T-helper 9 cell (primary cell): ENCODE measurements at places on chromosomes 3 and 15.

GRCh38 chr15:58528188-58528870 lies 96.5 kb downstream of the LIPC start:
- DNase-seq = no peak

GRCh38 chr3:67067251-67067650 lies 69.1 kb downstream of the KBTBD8 start:
- DNase-seq = no peak

DNA sequence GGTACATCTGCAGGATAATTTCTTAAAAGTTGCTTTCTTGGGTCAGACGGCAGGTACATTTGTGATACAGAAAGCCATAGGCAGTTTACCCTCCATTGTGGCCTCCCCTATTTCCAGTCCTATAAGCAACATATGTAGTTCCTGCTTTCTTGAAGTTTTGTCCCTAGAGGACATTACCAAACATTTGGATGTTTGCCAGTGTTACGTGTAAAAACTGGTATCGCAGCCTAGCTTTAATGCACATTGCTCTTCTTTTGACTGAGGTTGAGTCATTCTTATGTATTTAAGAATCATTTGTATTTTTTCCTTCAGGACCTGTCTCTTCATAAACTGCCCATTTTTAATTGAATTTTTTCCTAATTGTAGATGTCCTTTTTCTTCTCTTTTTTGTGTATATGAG lies 114.3 kb downstream of the DIPK2A start:
- DNase-seq = no peak

- DNase-seq = no peak
Measured at GRCh38 chr15:50046159-50046558, 72.9 kb downstream of the ATP8B4 start.

DNA sequence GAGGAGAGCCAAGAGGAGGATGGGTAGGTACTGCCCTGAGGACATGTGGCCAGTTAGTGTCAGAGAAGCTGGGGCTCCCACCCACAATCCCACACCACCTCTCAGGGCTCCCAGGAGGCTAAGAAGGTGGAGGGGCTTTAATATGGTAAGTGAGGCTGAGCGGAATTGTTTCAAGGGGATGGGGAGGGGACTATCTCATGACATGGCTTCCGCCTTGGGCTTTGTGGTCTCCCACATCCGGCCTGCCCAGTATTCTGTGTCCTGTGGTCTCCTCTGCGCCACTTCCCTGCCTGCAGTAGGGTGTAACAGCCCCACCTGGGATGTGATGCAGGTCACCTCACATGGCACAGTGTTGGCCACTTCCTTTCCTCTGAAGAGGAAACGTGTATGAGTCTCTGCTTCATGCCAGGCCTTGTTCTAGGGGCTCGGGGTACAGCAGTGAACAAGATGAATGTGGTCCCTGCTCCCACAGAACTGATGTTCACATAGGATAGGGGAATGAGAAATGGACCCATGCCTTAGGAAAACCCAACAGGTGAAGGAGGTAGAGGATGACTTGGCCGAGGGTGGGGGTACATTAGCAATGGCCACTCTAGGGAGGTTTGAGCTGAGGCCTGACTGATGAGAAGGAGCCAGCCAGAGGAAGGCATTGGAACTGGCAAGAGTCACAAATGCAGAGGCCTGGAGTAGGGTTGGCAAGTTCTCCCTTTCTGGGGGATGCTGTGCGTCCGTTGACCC lies 3.2 kb downstream of the NEIL1 start:
- DNase-seq = peak; percentile 69

DNA sequence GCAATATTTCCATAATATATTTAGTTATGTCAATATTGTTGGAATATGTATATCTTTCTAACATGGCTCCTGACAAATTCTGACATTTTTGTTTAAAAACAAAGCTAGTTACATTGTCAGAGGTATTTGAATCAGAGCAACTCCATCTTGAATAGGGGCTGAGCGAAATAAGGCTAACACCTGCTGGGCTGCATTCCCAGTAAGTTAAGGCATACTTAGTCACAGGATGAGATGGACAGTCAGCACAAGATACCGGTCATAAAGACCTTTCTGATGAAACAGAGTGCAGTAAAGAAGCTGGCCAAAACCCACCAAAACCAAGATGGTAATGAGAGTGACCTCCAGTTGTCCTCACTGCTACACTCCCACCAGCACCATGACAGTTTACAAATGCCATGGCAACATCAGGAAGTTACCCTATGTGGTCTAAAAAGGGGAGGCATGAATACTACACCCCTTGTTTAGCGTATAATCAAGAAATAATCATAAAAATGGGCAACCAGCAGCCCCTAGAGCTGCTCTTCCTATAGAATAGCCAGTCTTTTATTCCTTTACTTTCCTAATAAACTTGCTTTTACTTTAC lies 30.4 kb downstream of the RPL22L1 start:
- no peak for DNase-seq

DNA sequence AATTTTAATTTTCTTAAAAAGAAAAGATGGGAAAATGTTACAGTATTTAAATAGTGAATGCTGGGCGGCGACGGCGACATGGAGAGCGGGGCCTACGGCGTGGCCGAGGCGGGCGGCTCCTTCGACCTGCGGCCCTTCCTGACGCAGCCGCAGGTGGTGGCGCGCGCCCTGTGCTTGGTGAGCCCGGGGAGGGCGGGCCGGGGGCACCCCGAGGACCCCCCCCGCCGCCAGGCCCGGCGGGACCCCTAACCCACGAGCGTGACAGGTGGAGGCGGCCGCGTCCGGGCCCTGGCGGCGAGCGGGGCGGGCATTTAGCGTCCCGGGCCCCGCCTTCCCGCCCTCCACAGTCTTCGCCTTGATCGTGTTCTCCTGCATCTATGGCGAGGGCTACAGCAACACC lies 38.4 kb upstream of the GOLGA8J start:
- no peak for DNase-seq

- no peak for DNase-seq
Measured at GRCh38 chr3:172625404-172625803, 85.5 kb downstream of the NCEH1 start.

DNA sequence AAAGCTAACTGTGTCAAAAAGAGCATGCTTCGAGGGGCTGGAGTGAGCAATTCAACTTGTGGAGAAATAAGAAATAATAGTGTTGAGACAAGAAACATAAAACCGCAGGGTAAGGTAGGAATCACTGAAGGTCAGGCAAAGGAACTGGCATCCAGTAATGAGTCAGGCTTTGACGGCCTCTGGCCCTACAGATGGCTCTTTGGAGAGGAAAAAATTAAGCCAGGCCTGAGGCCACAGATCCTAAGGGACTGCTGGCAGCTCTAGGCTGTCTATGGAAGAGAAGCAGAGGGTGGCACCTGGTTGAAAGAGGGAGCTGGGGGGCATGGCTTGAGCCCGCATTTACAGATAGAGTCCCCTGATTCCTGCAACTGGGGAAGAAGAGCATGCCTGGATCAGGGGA lies 28.6 kb upstream of the ZSCAN2 start:
- no peak for DNase-seq

GRCh38 chr3:56899078-56899477 lies 97.3 kb upstream of the ARHGEF3 start:
- no peak for DNase-seq

DNA sequence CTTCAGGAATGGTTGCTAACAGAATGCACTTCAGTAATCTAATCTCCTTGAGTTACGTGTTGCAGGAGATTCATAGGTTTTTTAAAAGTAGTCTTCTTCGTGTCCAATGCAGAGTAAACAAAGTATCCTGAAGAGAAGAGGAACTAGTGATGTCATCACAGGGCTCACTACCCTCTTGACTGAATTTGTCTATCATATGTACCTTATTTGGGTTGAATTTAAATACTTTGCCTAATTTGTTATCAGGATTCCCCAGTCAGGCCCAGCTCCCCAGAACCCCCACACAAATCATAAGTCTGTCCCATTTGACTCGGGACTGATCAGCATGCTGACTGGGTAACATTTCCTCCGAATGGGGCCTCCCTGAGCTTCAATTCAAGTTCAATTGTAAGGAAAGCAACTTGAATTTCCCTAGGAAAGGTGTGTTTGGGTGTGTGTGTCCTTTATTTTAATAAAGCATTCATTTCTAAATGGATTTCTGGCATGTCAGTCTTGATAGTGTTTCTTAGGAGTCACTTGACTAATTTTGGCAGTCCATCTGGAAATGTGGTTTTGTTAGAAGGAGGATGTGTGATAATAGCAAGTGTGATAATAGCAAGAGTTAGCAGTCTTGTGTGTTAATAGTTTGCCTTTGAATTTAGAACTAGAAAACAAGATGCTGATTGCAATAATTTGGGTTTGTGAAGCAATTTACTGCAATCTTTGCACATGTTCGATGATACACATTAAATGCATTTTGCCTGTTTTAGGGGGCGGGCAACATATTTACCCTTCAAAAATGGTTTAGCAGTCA lies 21.9 kb downstream of the OXNAD1 start:
- DNase-seq = no peak

DNA sequence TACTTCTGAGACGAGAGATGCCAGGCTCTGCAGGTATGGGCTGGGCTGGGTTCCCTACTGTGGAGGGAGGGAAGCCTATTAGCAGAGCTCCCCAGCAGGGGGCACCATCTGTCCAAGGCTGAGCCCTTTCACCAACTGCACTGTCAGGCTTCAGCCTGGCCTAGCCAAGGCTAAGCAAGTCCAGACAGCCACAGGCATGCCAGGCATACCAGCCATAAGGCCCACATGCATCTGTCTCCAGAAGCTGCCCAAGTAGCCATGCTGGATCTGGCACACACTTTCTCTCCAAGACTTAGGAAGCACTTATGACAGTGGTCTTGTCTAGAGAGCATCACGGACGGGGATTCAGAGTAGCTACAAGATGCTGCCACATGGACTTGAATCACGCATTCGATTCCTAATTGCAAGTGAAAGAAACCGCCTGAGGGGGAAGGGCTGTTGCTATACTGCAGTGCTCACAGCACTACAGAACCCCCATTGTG lies 28.3 kb downstream of the RUVBL1 start:
- peak; percentile 77 for DNase-seq

DNA sequence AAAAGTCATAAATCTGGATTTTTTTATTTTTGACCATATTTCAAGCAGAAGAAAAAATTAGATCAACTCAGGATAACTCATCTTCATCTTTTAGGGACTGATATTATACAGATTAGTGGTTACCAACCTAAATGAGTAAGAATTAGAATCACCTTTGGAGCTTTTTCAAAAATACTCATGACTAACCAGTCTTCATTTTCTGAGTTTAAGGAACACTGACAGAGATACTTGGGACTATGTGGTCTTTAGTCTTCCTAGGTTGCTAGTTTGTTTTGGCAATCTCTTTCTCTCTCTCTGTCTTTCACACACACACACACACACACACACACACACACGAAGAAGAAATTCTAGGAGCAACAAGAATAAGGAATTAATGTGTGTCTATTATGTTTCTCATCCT lies 50.1 kb downstream of the TMOD3 start:
- DNase-seq = no peak

DNA sequence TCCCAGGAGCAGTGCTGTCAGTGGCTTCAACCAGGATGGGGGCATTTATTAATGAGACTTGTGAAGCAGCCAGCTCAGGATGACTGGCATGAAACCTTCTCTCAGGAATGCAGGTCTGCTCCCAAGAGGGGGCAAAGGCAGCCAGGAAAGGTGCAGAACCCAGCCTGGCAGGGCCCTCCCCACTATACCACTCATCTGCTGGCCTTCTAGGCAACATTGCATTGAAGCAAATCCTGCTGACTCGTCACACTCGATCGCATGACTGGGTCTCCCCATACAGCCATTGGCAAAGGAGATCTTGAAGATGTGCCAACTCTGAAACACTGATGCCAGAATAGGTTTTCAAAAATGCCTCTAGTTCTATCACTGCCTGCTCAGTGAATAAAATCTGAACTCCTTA lies 65.7 kb upstream of the CMTM7 start:
- DNase-seq = no peak

DNA sequence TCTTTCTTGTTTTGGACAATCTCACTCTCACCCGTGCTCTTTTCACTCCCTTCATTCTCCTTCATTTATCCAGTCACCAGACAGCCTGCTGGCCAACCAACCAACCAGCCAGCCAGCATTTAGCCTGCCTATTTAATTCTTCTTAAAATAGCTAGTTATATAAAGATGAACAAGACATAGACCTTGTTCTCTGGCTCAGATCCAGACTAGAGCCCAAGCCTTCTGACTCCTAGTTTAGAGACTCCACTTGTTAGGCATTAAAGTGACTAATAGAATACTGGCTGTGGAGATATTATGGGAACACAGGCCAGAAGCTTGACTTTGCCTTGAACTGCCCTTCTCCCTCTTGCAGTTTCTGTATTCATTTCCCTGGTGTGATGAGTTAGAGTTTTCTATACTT lies 215.3 kb upstream of the THRB start:
- DNase-seq = no peak

DNA sequence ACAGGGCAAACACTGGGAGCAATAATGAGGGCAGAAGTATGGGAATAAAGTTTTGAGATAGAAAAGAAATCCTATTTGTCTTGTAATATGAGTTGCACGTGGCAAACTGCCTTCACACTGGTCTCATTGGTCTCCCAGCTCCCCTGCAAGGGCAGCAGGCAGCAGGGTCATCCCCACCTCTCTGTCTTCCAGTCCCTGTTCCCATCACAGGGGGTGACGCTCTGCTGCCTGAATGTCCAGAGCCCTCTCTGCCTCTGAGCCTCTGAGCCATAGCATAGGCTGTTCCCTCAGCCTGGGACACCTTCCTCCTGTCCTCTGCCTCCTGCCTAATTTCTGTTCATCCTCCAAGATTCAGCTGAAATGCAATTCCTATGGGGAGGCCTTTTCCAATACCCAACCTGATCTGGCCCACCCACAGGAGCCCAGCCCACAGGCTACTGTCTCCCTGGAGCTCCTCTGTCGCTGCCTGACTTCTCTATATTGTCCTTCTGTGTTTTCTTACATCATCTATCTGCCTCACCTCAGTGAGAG lies 12.1 kb upstream of the SKOR1 start:
- no peak for DNase-seq

- no peak for DNase-seq
Measured at GRCh38 chr15:81723701-81724100, 322.1 kb downstream of the MEX3B start.

DNA sequence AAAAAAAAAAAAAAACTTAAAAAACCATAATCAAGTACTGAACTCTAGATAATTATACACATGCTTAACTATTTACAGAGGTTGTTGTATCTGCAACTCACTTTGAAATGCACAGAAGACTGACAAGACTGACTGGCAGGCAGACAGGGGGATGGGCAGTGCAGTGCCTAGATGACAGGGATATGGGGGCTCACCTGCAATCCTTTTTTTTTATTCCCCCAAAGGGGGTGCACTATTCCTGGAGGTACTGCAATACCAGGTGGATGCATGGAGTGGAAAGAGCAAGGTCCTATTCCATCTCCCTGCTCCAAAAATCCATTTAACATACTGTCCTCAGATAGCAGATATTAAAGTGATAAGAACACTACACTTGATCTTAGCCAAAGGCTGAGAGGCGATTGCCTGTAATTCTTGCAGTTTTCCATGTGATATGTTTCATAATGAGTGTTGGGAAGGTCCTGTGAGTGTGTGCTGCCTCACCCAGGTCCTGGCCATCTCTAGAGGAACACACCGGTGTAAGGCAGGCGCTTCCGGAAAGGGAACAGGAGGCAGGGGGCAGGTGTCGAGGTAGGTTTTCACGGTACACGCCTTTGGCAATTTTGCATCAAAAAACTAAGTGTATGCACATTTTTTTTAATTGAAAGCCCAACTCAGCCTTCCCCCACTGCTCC lies 22.7 kb downstream of the SEC61A1 start:
- DNase-seq = no peak
